ENCODE measurements at places on chromosomes 2 and 18.

DNA sequence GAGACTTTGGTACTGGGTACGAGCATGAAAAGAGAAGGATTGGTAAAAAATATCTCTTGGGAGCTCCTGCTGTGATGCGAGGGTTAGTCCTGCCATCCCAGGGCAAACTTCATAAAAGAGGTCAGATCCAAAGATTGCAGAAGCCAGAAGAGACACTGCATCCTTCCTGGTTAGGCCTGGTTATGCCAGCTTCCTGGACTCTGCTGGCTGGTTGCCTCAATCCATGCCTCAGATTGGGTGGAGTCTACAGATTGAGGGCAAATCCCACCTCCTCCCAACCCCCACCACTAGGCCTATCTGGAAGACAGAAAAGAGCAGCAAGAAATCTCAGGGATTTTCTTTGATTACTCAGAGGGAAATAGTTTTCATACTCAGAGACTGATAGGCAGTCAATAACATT lies 5.3 kb upstream of the ACADL start:
- DNase-seq = no peak

DNA sequence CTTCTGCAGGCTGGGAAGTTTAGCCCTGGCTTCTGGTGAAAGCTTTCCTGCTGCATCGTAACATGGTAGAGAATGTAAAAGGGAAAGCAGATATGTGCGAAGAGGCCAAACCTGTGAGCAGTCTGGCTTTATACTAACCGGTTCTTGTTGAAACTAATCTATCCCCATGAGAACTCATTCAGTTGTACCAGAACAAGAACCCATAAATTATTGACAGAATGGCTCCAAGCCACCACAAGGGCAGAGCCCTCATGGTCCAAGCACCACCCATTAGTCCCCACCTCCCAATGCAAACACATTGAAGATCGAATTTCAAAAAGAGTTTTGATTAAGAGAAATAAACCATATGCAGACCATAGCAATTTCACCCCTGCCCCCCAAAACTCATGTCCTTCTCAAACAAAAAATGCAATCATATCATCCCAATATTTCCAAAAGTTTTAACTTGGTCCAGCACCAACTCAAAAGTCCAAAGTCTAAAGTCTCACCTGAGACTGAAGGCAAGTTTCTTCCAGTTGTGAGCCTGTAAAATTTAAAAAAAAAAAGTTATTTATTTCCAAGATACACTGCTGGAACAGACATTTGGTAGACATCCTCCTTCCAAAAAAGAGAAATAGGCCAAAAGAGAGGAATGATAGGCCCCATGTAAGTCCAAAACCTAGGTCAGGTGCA lies 318.9 kb downstream of the CNTNAP5 start:
- no peak for DNase-seq

GRCh38 chr2:234435836-234436481 lies 60.9 kb downstream of the ARL4C start:
- no peak for DNase-seq

DNA sequence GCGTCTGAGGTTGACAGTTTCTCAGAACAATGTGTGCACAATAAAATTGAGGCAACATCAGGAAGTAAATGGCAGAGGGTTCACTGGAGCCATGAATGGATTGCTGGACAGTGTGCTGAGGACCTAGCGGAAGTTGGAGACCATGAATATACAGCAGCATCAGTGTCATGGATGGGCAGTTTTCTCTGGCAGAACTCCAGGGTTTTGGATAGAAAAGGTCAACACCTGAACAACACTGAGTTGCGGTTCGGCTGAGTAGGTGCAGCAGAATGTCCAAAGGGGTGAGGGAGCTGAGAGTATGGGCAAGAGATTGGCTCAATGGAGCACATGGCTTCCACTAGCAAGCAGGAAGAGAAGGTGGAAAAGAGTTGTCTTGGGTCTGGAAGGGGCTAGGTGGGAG lies 73.7 kb downstream of the DNER start:
- DNase-seq = no peak

- DNase-seq = no peak
These were observed 429.6 kb upstream of the SALL3 start for GRCh38 chr18:78549971-78550370.

- peak; percentile 22 for DNase-seq
These were observed 190.4 kb downstream of the KIAA1328 start for GRCh38 chr18:37019157-37019827.

DNA sequence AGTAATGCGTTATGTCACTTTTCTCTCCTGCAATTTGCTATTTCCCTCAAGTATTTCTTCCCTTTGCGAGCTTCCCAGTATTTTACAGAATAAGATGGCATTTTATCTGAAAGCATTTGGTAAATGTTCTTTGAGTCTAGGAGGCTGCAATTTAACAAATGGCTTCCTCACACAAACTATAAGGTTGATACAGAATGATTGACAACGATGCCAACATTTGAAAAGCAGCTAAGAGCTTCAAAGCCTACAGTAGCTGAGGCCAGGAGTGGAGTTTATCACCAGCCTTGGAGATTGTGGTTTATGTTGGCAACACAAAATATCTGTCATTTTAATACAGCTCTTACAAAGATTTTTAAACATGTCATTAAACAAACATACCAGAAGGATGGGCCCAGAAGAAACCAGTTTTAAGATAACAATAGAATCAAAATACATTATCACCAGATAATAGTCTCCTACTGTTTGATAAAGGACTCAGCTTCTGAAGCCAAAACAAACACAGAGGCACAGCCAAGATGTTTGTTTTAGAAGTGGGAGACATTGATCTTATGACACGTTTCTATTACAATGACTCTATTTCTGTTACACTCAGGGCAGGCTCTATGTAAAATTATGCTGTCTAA lies 711.4 kb upstream of the ACVR2A start:
- no peak for DNase-seq

DNA sequence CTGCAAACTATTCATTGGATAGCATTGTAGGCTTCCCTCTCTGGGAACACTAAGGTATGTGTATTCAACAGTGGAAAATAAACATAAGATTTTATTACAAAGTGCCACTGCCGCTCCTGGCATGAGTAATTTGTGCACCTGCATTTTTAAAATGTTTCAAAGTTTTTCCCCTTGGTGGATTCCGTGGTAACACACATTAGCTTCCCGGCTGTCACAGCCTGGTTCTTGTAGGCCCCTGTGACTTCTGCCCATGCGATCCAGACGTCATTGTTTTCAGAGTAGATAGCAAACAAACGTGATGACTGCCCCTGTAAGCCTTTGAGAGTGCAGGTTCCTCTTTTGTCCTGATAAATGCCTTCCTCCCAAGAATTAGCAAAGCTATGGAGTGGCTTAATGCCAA lies 421.0 kb downstream of the ZNF521 start:
- no peak for DNase-seq

DNA sequence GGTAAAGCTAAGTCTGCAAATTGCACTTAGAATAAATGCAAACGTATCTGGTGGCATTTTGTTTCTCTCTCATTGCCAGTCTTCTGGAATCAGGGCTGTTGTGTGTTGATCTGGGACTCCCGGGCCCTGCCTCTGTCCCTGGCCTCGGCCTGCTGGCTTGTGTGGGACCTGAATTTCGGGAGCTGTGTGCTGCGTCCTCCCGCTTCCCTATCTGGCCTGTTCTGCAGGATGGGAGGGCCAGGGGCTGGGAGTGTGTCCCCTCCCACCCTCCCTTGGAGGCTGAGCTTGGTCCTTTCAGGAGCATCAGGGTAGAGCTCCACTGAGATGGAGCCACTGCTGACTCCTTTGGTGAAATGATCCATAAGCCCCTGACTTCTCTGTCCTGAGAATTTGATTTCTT lies 118.5 kb downstream of the ACKR3 start:
- DNase-seq = no peak

DNA sequence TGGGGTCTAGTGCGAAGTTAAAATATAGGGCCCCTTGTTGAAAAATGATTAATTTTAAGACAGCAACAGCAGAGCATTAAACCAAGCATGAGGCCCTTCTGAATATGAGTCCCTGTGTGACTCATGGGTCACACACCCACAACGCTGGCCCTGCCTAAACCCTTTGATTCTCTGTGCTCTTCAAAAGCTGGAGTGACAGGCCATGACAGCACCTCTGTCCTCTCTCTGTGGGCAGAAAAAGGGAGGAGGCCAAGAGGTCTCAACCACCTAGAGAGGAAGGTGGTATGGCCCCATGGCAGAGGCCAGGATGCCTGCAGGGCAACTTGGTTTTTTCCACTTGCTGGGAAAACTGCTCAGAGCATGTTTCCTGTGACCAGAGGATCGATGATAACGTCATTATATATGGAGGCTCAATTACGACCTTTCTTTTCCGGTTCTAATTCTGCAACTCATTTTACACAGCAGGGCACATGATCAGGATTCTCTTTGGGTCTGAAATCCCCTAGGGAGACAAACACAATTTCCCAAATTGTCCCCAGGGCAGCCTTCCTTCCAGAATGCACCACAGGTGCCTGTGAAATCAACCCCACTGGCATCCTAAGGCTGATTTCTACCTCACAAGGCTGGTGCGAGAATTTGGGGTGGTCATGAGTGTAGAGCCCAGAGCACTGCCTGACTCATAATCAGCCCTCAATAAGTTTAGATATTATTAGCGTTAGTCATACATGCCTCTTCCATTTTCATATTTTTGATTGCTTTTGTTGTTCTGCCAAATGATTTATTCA lies 102.0 kb upstream of the PPP1CB start:
- DNase-seq = no peak

DNA sequence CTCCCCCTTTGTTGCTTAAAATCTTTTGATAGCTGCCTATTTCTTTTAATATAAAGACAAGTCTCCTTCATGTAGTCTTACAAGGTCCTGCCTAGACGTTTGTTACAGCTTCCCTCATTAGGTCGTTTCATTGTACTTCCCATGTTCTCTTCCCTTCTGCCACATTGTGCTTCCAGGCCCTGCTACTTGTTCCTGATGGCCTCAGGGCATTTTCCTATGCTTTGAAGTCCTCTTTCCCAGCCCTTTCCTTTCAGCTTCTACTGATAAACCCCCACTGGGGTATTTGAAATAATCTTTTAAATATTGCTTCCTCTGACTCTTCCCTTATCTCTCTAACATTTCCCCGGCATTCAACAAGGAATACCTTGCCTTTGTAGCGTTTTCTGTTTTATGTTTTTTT lies 67.4 kb downstream of the UBE2E3 start:
- DNase-seq = no peak

- no peak for DNase-seq
These were observed 27.3 kb downstream of the MOB4 start for GRCh38 chr2:197543206-197543605.

- DNase-seq = no peak
These were observed 111.3 kb downstream of the HDAC4 start for GRCh38 chr2:239289545-239289944.

- DNase-seq = no peak
These were observed 42.2 kb downstream of the THNSL2 start for GRCh38 chr2:88212251-88212790.

- no peak for DNase-seq
These were observed 265.5 kb downstream of the RPRM start for GRCh38 chr2:153213022-153213421.

GRCh38 chr18:73688851-73689711 lies 458.6 kb downstream of the FBXO15 start:
- no peak for DNase-seq

GRCh38 chr18:75714766-75715165 lies 287.3 kb upstream of the SMIM21 start:
- no peak for DNase-seq

GRCh38 chr2:23487735-23488492 lies 102.9 kb downstream of the KLHL29 start:
- no peak for DNase-seq

GRCh38 chr2:60899892-60900249 lies 18.5 kb downstream of the REL start:
- no peak for DNase-seq

DNA sequence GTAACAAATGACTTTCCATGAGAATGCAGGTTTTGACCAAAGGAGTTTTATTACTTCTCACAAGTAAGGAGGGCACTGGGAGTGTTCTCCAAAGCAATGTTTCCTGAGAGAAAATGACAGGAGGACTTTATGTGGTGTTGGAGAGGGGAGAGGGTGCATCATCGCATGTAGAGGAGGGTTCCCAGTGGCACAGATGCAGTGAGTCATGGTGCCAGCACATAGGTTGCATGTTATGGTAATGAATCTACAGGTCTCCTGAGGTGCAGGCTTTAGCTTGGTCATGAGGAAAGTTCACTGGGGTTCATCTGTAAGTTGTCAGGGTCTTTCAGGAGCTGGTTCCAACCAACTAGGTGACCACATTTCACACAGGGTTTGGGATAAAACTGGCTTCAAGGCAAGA lies 30.4 kb downstream of the NAT8 start:
- DNase-seq = no peak

GRCh38 chr2:1550658-1551316 lies 137.5 kb downstream of the TPO start:
- DNase-seq = peak; percentile 30

DNA sequence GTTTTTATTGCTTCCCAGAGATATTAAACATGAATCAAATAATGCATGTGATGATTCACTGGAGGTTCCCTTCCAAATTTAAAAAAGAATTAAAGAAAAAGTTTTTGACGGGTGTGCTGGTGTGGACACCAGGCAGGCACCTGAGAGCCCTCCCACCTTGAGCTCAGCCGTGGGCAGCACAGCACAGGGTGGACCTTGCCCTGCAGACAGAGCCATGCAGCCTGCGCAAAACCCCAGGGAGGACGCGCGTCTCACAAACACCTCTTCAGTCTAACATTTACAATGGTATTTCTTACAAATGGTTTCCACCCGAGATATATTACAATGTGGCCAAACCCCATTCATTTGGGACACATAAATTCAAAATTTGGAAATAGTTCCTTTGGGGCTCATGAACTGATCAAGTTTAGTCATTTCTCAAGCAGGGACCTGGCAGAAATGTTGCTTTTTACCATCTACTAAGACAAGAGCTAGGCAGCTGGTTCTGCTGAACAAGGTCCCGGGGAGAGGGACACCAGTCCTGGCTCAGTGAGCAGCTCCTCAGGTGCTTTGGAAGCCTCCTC lies 45.4 kb downstream of the ODC1 start:
- no peak for DNase-seq

DNA sequence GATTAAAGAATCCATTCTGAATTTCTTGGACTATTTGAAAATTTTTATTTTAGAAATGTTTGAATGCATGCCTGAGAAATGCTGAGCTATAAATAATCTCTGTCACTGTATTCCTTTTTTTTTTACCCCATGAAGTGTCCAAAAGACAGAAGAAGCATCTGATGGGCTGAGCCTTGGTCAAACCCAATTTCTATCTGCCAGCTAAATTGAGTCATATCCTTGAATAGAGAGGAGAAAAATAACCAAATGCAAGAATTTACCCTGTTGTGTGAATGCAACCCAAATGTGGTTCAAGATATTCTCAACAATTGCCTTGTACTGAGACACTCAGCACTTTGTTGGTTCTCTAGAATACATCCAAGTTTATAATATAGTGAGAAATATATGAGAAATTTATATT lies 223.5 kb downstream of the UBE2E3 start:
- no peak for DNase-seq

DNA sequence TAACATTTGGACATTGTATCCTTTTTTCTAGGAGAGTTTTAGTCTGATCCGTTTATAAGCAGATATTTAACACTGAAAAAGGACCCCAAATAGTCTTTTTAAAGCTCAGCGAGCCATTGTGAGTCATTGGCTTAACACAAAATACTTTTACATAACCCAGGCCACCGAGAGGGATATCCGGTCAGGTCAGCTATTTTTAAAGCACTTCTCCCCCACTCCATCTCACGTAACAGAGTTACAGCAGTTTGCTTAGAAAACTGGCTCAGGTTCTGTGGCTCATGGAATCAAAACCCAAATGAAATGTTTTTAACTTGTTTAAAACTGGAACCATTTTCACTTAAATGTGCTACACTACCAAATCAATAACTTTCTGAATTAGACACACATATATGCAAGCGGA lies 23.9 kb downstream of the COL4A3 start:
- no peak for DNase-seq
